Natural killer cell (primary cell): ENCODE measurements at places on chromosomes 2 and 18.

DNA sequence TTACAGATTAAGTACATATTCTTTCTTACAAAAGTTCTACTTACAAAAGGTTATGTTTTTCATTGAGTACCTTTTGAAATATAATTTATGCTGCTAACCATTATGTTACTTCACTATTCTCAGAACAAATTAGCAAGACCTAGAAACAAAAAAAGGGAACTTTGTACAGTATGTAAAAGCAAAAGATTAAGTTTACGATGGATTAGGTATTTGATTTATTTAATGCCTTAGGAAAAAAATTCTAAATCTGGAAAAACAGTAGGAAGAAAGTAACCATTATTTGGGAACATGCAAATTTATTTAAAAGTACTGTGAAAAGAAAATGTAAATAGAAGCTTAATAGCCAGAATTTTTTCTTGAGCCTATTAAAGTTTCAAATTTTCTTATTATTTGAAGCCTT, 144.6 kb downstream of the AGPS start:
- no peak for DNase-seq

- no peak for DNase-seq
Observed at GRCh38 chr2:172397148-172397834, 30.1 kb upstream of the ITGA6 start.

- DNase-seq, result peak; percentile 84
Observed at GRCh38 chr2:7427293-7428060, 510.3 kb downstream of the RNF144A start.

GRCh38 chr2:105113616-105114291, 75.9 kb downstream of the MRPS9 start:
- DNase-seq, result no peak

DNA sequence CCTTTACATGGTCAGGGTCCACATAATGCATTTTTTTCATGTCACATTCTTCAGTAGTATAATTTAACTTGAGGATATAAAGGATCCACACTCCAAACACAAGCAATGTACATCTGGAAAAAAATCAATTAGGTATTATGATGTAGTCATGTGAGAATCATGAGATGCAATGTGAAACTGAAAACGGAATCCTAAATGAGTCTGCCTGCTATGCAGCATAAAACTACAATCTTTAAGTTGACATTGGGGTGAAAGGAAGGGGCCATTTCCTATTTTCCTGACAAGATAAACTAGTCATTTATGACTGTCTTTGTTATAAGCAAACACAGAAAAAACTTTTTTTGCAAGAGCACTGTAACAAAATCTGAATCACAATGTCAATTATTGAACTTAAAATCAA, 27.6 kb downstream of the ST3GAL5 start:
- DNase-seq, result no peak
